ENCODE measurements at places on chromosomes 2 and 18. TPM values are rescaled to one million over a fixed set of nuclear protein-coding genes. Genes with fewer than 3 reads are reported as not detected.

- H3K36me3 ChIP-seq, result no peaks in the 10 kb centered on the region
- H3K27me3 ChIP-seq, result peaks cover 4% of the 10 kb centered on the region
- H3K27ac ChIP-seq, result peak overlapping the region; percentile 69
- peaks cover 6% of the 10 kb centered on the region for H3K4me1 ChIP-seq
Observed at GRCh38 chr18:22933966-22934423, 867 bp downstream of the RBBP8 start.

DNA sequence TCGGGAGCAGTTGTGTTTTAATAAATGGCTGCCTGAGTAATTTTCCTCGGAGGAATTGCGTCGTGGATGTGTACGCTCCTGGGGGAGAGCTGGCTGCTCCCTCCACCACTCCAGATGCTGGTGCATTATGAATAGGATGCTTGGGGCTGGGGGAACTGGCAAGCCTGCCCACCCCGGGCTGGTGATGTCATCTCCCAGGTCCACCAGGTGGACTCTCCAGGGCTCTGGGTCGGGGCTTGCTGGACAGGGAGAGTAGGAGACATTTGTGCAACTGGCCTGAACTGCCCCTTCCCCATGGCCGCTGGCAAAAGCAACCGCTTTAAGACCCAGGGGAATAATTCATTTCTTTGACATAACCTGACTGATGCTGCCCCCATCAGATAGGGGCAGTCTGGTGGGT, 158.7 kb downstream of the KLHL29 start:
- H3K4me1 ChIP-seq, result peaks cover 70% of the 10 kb centered on the region
- no peak for DNase-seq
- H3K27me3 ChIP-seq, result peaks cover 12% of the 10 kb centered on the region
- H3K27ac ChIP-seq, result peak overlapping the region; percentile 67
- peaks cover 13% of the 10 kb centered on the region for H3K36me3 ChIP-seq
- peak overlapping the region; percentile 52 for H3K4me3 ChIP-seq

GRCh38 chr2:210000464-210001324, 1.7 kb upstream of the RPE start:
- H3K27ac ChIP-seq, result no peak overlapping the region
- H3K36me3 ChIP-seq, result no peaks in the 10 kb centered on the region
- H3K4me1 ChIP-seq, result no peaks in the 10 kb centered on the region

GRCh38 chr2:72961853-72962468, 44.6 kb downstream of the EMX1 start:
- H3K4me1 ChIP-seq, result peaks cover 4% of the 10 kb centered on the region
- no peak overlapping the region for H3K4me3 ChIP-seq
- DNase-seq, result no peak
- H3K36me3 ChIP-seq, result no peaks in the 10 kb centered on the region
- no peak overlapping the region for H3K27ac ChIP-seq

- no peak for DNase-seq
- peaks cover 9% of the 10 kb centered on the region for H3K36me3 ChIP-seq
- H3K4me1 ChIP-seq, result peaks cover 3% of the 10 kb centered on the region
- H3K27ac ChIP-seq, result no peak overlapping the region
- H3K27me3 ChIP-seq, result peaks cover 2% of the 10 kb centered on the region
Observed at GRCh38 chr18:54134053-54134452, 90.4 kb downstream of the MBD2 start.

DNA sequence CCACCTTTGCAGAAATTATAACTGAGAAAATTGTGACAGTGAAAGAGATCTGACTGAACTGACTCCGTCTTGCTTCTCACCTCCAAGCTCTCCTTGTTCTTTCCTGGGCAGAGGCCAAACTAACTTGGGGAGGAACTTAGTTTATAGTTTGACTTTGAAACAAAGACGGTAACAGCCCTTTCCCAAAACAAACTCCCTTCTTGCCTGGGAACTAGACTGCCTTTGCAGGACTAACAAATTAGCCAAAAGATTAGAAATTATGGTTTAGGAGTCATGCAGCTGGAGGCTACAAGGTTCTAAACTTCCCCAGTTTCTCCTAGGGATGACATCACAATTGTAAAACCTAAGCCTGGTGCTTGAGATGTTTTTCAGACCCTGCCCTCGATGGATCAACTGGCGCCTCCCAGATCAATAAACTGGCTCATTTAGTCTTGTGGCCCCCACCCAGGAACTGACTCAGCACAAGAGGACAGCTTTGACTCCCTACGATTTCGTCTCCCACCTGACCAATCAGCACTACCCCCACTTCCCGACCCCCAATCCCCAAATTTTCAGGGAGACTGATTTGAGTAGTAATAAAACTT, 137.7 kb downstream of the ALPK2 start:
- H3K36me3 ChIP-seq, result no peaks in the 10 kb centered on the region
- no peak for DNase-seq
- H3K4me1 ChIP-seq, result peaks cover 24% of the 10 kb centered on the region
- no peaks in the 10 kb centered on the region for H3K27me3 ChIP-seq

DNA sequence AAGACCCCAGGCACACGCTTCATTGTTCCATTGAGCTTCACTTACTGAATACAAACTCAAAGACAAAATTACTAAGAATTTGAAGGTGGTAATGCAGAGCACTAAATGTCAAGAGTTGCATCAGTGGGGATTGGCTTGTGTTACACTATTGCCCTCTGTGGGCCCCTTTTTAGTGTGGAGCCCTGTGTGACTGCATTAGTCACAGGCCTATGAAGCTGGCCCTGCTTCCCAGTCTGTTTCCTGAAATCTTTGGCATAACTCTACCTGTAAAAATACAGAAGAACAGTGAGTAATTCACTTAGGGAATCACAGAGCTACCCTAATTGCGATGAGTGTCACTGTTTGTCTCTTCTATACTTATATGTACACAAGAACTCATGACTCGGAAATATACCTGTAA, 40.0 kb upstream of the STPG4 start:
- no peak overlapping the region for H3K4me3 ChIP-seq
- peak overlapping the region; percentile 90 for H3K27ac ChIP-seq
- H3K4me1 ChIP-seq, result peaks cover 70% of the 10 kb centered on the region
- DNase-seq, result no peak
- H3K27me3 ChIP-seq, result peaks cover 7% of the 10 kb centered on the region

GRCh38 chr2:71727562-71727961, 274.2 kb downstream of the DYSF start:
- H3K36me3 ChIP-seq, result peaks cover 2% of the 10 kb centered on the region
- DNase-seq, result no peak
- peaks cover 6% of the 10 kb centered on the region for H3K27me3 ChIP-seq
- no peak overlapping the region for H3K27ac ChIP-seq
- no peaks in the 10 kb centered on the region for H3K4me1 ChIP-seq
- H3K4me3 ChIP-seq, result no peak overlapping the region

The PLCD4 gene
- total RNA-seq, result 1.9 TPM

- peaks cover 27% of the 10 kb centered on the region for H3K4me1 ChIP-seq
- DNase-seq, result peak; percentile 78
- peaks cover 10% of the 10 kb centered on the region for H3K27me3 ChIP-seq
- H3K36me3 ChIP-seq, result no peaks in the 10 kb centered on the region
Observed at GRCh38 chr2:216694082-216694825, 1.1 kb downstream of the IGFBP5 start.

DNA sequence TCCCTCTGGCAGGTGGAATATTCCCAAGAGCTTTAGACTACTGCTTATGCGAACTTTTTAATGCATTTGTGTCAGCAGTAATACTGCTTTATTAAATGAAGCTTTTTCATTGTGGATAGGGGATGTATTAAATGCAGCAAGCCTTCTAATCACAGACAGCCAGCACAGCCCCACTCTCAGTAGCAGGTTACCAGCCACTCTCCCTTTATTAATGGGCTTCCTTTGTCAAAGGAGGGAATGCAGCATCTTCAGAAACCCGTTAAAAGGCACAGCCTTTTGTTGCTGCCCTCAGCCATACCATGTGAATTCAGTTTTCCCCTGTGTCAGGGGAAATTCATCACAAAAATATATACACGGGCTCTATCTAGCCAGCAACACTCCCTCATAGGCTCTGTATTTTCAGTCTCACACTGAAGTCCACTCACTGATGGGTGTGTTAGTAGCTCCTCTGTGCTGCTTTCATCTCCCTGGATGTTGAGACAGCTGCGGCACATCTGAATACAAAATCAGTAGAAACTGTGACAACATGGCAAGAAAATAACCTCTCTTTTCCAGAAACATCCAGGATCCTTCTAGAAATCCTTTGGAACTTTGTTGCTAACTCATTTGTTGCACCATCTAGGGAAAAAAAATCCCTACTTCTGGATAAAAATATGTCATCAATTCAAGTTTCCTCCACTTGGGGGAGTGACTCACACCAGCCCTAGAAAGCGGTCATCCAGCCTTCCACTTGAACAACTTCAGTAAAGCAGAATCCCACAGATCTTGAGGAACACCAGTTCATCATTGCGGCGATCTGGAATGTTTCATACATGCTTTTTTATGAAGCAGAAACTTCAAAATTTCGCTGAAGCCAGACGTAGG, 48.4 kb downstream of the LRRTM1 start:
- H3K27me3 ChIP-seq, result no peaks in the 10 kb centered on the region
- no peaks in the 10 kb centered on the region for H3K4me1 ChIP-seq
- no peak overlapping the region for H3K27ac ChIP-seq
- DNase-seq, result no peak
- no peak overlapping the region for H3K4me3 ChIP-seq

DNA sequence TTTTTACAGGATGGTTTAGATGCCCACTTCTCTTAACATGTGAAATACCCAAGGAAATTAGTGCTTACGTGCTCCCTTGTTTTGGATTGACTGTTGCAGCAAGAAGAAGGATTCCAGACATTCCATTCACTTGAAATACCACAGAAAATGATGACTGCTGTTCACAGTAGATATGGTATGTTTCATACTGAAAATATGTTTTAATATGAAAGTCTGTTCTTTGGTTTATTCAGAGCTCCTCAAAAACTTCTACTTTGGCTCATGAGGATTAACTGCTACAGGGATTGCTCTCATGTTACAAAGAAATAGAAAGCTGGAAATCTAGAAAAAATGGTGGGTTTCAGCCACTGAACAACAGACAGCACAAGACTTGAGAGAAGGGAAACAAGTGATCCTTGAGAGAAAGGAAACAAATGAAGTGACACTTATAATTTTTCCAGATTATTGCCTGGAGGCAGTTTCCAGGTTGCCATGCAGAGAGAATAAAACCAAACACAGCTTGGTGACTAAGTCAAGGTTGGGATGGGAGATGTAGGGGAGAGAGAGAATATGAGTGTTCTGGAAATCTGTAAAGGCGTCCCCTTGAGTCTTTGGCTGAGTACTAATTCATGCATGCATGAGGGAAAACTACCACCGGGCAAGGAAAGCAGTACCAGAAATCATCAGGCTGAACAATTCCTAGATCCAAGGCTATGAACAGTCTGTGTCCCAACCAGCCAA, 348.1 kb downstream of the CLIP4 start:
- H3K27ac ChIP-seq, result no peak overlapping the region
- no peaks in the 10 kb centered on the region for H3K36me3 ChIP-seq
- no peaks in the 10 kb centered on the region for H3K27me3 ChIP-seq
- no peak for DNase-seq
- no peak overlapping the region for H3K4me3 ChIP-seq

The SLC39A10 gene
- 102 TPM for total RNA-seq

The CRYGB gene
- not detected for total RNA-seq

GRCh38 chr2:109207176-109207575, 78.2 kb downstream of the SH3RF3 start:
- no peak for DNase-seq
- peaks cover 7% of the 10 kb centered on the region for H3K4me1 ChIP-seq
- no peaks in the 10 kb centered on the region for H3K36me3 ChIP-seq

GRCh38 chr2:207828361-207829057, 58.8 kb upstream of the FZD5 start:
- H3K4me3 ChIP-seq, result no peak overlapping the region
- peaks cover 4% of the 10 kb centered on the region for H3K36me3 ChIP-seq
- no peaks in the 10 kb centered on the region for H3K27me3 ChIP-seq
- DNase-seq, result no peak
- no peak overlapping the region for H3K27ac ChIP-seq

The LYPD6B gene
- total RNA-seq, result 0.69 TPM

The ADCY3 gene
- 76.2 TPM for total RNA-seq

DNA sequence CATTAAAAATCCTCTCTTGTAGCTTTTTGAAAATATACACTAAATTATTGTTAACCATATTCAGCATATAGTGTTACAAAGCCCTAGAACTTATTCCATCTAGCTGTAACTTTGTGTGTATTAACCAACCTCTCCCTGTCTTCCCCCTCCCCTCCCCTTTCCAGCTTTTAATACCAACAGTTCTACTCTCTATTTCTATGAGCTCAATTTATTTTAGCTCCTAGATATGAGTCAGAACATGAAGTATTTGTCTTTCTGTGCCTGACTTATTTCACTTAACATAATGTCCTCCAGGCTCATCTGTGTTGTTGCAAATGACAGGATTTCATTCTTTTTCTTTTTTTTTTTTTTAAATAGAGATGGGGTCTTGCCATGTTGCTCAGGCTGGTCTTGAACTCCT, 45.1 kb downstream of the GPD2 start:
- H3K4me3 ChIP-seq, result no peak overlapping the region
- no peak for DNase-seq
- no peaks in the 10 kb centered on the region for H3K27me3 ChIP-seq
- H3K36me3 ChIP-seq, result no peaks in the 10 kb centered on the region
- H3K4me1 ChIP-seq, result no peaks in the 10 kb centered on the region

- H3K36me3 ChIP-seq, result peaks cover 5% of the 10 kb centered on the region
- DNase-seq, result no peak
- peak overlapping the region; percentile 34 for H3K27ac ChIP-seq
- peaks cover 9% of the 10 kb centered on the region for H3K27me3 ChIP-seq
Observed at GRCh38 chr2:203330434-203330833, 2.2 kb downstream of the ABI2 start.

DNA sequence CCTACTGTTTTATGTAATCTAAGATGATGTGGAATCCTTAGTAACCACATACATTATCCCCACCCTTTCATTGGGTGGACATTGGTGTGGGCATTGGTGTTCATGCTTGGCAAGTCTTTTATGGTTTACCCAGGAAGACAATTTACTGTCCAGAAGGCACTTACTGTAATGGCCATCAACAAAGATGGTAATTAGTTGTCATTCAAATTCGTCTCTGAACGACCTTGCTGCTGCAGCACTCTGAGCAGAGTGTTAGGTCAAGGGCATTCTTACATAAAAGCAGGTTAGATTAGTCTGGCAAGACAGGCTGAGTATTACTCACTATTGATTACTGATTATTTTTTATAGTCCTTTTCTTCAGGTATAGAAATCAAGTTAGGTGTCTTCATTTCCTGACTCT, 447.9 kb downstream of the XIRP2 start:
- DNase-seq, result no peak
- no peaks in the 10 kb centered on the region for H3K4me1 ChIP-seq
- H3K4me3 ChIP-seq, result no peak overlapping the region
- H3K36me3 ChIP-seq, result no peaks in the 10 kb centered on the region

GRCh38 chr2:19898592-19899329, 3.0 kb downstream of the TTC32 start:
- no peaks in the 10 kb centered on the region for H3K36me3 ChIP-seq
- no peak overlapping the region for H3K4me3 ChIP-seq
- no peak for DNase-seq
- H3K4me1 ChIP-seq, result peaks cover 11% of the 10 kb centered on the region
- H3K27me3 ChIP-seq, result peaks cover 5% of the 10 kb centered on the region

- no peak for DNase-seq
- H3K27me3 ChIP-seq, result no peaks in the 10 kb centered on the region
- peaks cover 2% of the 10 kb centered on the region for H3K4me1 ChIP-seq
- no peak overlapping the region for H3K4me3 ChIP-seq
- H3K27ac ChIP-seq, result no peak overlapping the region
Observed at GRCh38 chr2:25853038-25853638, 25.1 kb downstream of the ASXL2 start.

- peaks cover 15% of the 10 kb centered on the region for H3K4me1 ChIP-seq
- no peak overlapping the region for H3K27ac ChIP-seq
- H3K27me3 ChIP-seq, result no peaks in the 10 kb centered on the region
- no peak overlapping the region for H3K4me3 ChIP-seq
- no peaks in the 10 kb centered on the region for H3K36me3 ChIP-seq
- DNase-seq, result no peak
Observed at GRCh38 chr2:135664623-135665068, 77.0 kb upstream of the UBXN4 start.

All from glutamatergic neuron (in vitro differentiated cells).